ENCODE measurements at places on chromosomes 5 and 9.
A peak's percentile ranks its signal among the peaks of the same experiment; 100 is the strongest.

DNA sequence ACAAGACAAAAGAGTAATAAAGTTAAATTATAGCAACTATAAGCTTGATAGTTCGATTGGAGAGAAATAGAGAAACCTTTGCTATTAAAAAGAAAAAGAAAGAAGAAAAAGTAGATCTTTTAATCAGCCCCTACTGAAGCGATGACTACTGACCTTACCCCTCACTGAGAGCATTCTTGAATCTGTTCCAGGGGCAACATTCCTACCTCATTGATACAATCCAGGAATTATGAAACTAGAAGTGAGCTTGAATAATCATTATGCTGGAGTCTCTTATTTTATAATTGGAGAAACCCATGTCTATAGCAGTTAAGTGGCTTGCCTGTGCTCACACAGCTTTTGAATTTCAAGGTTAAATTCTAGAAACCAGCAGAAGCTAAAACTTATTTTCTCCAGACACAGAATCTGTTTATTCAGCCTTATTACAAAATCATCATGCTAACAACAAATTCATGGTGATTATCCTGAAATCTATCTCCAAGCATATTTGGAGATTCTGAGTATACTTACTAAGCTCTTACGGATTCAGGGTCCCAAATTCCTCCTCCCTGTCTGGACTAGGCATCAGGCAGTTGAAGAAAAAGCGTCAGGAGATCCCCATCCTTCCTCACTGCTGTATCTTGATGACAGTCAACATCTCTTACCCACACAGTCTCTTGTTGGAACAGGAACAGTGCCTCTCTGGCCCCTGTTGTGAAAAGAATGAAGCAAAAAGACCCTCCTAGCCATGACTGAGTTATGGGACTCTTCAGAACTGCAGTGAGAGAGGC, 547.6 kb upstream of the WWC1 start:
- no peak for DNase-seq

GRCh38 chr9:87359264-87359663, 138.4 kb upstream of the DAPK1 start:
- DNase-seq, result no peak

DNA sequence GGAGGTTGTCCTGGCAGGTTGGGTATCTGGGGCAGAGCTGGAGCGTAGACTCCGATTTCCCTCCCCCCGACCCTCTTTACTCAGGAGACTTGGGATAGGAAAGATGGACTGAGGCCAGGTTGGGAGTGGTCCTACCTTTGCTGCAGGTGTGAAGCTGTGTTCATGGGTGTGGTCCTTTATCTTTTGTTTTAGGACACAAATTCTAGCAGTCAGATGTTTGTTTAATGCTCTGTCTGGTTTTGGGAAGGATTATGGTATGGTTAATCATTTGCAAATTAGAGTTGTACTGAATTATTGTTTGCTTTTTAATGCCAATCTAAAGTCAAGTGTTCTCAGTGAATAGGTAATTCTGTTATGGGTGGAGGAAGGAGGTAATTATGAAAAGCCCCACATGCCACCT, 14.1 kb upstream of the FAM120AOS start:
- no peak for DNase-seq

DNA sequence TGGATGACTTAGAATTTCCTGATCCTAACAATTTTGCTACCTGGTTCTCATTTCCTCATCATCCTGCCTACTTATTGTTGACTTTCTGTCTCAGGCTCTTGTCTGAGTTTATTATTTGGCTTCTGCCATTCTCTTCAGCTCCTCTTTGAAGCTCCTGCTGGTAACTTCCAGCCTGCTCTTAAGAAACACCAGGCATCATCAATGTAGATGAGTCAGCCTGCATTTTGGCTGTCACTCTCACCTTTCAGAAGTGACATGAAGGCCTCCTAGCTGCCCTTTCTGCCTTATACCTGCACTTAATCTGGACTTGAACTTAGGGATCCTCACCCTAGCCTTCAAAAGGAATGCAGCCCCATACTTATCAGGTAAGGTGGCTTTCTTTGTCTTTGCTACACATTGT, 551.8 kb upstream of the ZNF608 start:
- DNase-seq, result no peak

- peak; percentile 5 for DNase-seq
Measured at GRCh38 chr5:93721071-93721470, 20.3 kb downstream of the POU5F2 start.

DNA sequence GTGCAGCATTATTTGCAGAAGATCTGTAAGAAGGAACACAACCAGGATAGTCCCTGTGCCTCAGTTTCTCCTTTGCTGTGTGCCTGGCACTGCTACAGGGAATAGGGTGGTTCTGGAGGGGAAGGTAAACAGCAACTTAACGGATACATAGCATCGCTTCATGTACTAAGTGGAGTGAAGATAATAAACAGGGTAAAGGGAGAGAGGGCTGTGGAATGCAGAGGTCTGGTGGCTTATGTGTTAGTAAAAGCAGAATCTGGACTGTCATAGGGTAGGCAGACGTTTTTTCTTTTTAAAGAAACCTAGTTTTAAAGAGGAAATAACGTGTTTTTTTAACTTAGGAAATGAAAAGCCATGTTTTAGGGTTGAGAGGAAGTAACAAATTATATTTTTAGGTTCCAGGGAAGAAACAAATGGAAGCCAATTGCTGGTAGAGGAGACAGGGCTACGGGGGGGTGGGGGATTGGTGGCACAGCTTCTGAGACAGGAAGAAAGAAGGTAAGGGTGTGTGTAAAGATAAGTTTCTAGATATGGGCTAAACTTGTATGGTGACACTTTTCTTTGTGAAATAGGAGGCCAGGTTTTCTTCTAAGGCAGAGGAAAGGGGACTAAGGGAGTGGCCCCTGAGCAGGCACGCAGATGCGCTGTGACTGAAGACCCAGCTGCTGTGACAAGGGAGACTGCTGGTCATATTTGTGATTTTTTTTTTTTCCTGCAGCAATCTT, 1.3 kb downstream of the GNG10 start:
- DNase-seq, result peak; percentile 32

GRCh38 chr9:121363622-121363961, 6.5 kb downstream of the STOM start:
- DNase-seq, result no peak

- DNase-seq, result no peak
Measured at GRCh38 chr5:41012318-41012717, 58.8 kb downstream of the MROH2B start.

GRCh38 chr5:120457839-120458507, 6.1 kb upstream of the PRR16 start:
- peak; percentile 53 for DNase-seq

DNA sequence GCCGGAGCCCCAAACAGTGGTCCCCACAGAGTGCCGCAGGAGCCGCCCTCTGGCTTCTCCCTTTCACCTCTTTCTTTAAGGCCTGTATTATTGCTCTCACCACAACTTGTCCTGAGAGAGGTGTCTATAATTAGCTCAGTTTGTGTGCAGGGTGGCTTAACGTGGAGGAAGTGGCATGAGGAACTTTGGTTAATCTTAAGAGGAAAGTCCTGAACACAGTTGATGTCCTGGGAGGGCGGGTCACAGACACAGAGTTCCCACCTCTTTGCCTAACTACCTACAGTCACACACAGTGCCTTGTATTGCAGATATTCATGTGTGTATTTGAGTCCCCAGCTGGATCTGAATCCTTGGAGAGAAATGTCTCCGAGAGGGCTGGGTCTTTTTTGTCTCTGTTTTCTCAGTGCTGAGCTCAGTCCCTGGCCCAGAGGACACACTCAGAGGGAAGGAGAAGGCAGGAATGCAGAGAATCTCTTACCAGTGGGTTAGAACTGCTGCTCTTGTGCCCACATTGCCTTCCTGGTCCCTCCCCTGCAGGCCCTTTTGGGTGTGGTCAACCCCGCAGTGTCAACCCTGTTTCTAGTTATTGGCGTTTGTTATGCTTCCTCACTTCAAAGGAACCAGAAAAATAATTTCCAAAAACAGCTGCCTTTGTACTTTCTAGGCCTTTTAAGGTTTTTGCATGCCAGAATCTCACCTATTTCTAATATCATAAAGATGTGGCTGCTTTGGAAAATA, 392.5 kb downstream of the KDM4C start:
- no peak for DNase-seq

GRCh38 chr5:91053741-91054025, 329.4 kb downstream of the ARRDC3 start:
- no peak for DNase-seq

GRCh38 chr5:16580382-16580781, 36.4 kb downstream of the RETREG1 start:
- no peak for DNase-seq

DNA sequence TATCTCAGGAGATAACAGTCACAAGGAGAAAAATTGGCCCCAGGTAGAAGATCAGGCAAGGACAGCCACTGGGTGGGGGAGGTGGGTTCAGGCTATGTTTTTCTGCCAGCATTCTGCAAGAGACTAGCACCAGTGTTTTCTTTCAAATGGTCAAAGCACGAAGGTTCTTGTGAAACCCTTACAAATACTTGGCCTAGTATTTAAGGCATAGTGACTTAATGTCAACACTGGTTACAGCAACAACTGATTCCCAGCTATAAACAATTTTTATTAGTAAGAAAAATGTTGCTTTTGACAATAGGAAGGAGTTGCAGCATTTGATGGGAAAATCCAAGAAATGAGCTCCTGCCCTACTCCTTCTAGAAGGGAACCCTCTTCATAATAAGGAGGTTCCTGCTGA, 349.6 kb downstream of the SLIT3 start:
- DNase-seq, result no peak

DNA sequence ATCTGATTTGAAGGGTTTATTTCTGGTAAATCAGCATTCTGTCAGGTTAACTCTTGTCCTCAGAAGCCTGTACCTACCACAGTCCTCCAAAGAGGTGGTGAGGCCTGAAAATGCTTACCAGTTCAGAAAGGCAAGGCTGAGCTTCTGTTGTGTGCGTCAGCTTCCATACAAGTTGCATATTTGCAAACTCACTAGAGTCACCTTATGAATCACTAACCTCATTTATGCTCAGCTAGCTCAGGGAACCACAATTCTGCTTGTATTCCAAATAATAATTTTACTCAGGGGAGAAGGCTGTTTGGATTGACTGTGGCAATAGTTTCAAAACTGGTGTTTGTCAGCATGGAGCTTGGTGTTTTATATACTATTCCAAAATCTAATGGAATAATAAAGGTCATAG, 355.1 kb upstream of the RFX3 start:
- DNase-seq, result no peak

GRCh38 chr5:179812135-179812825, 5.6 kb upstream of the MGAT4B start:
- DNase-seq, result no peak

DNA sequence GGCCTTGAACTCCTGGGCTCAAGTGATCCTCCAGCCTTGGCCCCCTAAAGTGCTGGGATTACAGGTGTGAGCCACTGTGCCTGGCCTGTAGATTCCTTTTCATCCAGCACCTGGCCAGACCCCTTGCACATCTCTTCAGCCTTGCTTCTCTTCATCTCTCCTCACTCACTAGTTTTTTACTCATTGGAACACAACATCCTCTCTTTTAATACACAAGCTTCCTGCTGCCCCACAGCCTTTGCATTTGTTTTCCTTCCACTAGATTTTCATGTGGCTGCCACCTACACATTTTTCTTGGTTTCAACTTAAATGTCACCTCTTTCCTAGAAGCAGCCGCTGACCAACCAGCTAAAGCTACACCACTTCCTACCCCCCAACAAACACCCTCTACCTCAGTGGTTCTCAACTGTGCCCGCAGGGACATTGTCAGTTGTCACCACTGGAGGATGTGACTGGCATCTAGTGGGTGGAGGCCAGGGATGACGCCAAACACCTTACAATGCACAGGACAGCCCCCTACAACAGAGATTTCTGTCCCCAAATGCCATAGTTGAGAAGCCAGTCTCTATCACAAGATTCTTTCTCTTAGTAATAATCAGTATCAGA, 33.7 kb downstream of the HAVCR1 start:
- peak; percentile 80 for DNase-seq

GRCh38 chr5:96329886-96330529, 103.0 kb downstream of the PCSK1 start:
- no peak for DNase-seq
